ENCODE measurements at places on chromosomes 2 and 18.

GRCh38 chr2:216490061-216490460 lies 8.6 kb upstream of the RPL37A start:
- DNase-seq, result no peak

GRCh38 chr2:104758199-104758620 lies 95.7 kb upstream of the POU3F3 start:
- DNase-seq, result no peak

DNA sequence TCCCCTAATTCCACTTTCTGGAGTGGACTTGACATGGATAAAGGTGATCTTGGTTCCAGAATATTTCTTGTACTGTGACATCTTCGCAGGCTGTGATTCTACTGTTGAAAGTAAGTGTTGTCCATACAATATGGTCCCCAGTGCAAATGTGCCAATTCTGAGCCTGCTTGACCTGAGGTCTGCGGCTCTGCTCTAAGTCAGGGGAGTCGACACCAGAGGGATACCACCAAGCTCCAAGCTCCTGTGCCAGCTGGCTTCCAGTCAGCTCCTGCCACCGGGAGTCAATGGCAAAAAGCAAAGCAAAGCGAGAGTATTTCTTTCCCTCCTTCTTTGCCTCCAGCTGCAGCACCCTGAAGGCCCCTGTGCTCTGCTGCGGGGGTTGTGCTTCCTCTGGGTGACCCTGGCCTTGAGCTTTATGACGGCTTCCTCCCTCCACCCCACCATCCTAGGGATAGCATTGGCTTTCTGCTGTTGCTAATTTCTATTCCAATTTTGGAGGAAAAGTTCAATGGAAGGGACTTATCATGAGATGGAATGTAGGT lies 50.4 kb downstream of the SLC35F5 start:
- DNase-seq, result no peak

- no peak for DNase-seq
Measured at GRCh38 chr2:1803217-1804110, 59.1 kb upstream of the PXDN start.

DNA sequence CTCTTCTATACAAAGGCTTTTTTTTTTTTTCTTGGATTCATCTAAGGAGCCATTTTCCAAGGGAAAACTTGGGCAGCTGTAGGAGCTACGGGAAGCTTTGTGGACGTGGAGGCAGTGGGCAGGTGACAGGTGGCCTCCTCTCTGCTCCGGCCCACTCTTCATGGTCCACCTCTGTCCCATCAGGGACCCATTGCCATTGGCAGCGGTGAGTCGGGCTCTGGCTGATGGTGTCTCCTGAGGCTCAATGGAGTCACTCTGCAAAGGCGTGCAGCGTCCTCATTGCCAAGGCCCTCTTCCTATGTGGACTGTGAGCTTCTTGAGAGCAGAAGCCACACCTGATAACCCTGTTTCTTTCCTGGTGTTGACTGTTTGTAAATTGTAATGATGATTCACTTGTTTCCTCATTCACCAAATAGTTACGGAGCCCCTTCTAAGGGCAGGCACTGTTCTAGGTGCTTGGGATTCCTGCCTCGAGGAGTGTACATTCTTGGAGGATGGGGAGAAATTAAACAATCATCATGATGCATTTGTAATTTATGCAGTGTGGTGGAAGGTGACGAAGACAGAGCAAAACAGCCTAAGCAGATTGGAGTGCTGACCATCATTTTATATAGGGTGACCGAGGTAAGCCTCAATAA lies 240.3 kb upstream of the HS6ST1 start:
- no peak for DNase-seq

DNA sequence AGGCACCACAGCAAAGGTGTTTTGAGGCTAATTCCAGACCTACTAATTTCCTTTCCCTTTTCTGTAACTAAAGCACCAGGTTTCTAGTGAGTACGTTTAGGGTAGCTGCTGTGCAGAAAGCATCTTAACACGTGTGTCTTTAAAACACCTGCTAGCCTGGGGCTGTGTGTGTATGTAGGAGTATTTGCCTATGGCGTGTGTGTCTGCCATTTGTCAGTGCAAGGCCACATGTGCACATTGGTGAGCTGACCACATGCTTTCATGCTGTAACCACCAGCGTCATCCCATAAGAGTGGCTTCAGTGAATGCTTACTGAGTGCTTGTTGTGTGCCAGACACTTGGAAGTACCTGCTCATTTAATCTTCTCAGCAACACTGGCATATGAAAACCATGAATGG lies 241.6 kb downstream of the SEPTIN10 start:
- DNase-seq, result no peak

DNA sequence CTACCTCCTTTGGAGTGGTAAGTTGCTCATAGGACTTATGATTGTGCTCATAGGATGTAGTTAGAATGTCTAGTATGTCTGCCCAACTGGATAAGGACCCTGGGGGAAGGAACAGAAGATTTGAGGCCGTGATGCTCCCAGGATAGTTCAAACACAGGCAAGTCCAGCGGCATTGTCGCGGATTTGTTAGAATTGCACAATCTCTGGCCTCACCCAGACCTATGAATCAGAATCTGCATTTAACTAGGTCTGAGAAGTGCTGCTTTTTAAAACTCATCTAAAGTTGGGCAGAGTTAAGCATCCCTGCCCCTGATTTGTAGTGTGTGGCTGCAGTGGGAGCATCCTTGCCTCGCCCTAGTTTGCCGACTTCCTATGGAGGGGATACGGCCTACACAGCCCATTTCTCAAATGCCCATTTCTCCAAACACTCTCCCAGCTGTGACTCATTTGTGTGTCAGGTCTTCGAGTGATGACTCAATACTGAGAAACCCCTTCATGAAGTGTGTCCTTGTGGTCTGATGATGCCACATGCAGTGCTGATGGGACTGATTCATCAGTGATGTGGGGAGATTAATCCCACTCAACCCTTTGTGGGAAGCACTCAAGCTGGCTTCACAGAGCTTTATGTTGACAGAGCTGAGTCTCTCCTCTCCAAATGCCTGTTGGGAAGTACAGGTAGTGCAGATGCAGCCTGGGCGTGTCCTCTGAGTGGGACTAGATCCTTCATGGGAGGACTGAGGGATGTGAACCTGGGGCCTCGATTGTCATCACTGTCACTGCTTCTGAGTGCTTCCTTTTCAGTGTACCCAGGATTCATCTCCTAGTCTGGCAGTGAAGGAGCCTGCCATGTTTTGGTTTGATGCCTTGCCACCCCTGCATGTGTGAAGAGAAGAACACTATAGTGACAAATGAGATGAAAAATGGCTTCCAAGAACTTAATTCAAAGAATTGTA lies 18.7 kb downstream of the SMIM21 start:
- no peak for DNase-seq

DNA sequence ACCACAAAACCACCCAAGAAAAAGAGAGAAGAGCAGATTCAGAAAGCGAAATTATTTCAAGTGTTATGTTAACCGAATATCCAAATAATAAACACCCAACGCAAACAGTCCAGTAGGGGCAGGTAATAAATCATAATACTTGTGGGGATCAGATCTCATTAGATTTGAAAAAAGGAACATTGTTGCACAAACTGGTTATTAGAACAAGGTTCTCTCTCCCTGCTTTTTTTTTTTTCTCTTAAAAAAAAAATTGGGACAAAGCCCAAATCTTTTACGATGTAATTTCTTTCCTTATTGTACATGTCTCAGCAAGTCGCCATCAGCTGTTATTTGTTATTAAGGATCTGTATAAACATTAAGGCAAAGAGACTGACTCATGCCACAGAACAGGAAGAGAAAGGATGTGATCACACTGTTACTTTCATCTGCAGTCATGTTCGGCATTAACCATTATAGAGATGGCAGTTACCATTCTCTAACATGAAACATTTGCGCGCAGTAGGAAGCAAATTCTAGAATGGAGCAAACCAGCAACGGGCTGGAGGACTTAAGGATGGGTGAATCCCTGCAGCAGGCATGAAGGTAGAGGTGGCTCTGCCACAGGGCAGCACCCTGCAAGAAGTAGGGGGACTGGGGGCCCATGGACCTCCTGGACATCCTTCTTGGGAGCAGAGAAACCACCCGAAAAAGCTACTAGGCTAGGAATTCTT lies 42.0 kb downstream of the EPHA4 start:
- DNase-seq, result no peak

DNA sequence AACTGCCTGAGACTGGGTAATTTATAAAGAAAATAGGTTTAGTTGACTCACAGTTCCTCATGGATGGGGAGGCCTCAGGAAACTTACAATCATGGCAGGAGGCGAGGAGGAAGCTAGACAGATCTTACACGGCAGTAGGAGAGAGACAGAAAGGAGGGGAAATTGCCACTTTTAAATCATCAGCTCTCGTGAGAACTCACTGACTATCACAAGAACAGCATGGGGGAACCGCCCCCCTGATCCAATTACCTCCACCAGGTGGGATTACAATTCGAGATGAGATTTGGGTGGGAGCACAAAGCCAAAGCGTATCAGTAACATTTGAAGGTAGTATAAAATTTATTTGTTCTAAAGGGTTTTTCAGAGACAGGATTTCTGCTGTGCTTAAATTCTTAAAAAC lies 5.4 kb downstream of the GALM start:
- no peak for DNase-seq

- no peak for DNase-seq
Measured at GRCh38 chr2:118613737-118614136, 233.7 kb downstream of the EN1 start.

GRCh38 chr2:137881711-137882110 lies 82.6 kb upstream of the HNMT start:
- DNase-seq, result no peak

DNA sequence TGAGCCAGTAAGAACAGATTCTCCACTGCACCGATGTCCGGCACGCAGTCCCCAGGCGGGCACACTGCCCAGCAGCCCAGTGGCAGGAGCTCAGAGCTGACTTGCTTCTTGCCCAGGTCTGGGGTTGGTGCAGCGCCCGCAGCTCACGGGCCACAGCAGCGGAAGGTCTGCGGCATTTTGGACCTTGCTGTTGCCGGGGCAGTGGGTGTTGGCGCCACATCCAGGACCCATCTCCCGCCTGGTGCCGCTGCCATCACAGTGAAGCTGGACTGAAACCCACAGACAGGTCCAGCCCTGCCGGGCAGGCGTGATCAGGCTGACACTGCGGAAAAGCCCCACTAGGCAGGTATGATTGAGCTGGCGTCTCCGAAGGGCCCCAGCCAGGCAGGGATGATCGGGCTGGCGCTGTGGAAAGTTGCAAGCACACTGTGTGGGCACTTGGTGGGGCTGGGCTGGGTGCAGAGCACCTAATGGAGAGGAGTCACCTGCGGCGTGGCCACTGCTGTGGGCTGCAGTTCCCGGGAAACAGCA lies 75.5 kb downstream of the SLC66A2 start:
- no peak for DNase-seq

DNA sequence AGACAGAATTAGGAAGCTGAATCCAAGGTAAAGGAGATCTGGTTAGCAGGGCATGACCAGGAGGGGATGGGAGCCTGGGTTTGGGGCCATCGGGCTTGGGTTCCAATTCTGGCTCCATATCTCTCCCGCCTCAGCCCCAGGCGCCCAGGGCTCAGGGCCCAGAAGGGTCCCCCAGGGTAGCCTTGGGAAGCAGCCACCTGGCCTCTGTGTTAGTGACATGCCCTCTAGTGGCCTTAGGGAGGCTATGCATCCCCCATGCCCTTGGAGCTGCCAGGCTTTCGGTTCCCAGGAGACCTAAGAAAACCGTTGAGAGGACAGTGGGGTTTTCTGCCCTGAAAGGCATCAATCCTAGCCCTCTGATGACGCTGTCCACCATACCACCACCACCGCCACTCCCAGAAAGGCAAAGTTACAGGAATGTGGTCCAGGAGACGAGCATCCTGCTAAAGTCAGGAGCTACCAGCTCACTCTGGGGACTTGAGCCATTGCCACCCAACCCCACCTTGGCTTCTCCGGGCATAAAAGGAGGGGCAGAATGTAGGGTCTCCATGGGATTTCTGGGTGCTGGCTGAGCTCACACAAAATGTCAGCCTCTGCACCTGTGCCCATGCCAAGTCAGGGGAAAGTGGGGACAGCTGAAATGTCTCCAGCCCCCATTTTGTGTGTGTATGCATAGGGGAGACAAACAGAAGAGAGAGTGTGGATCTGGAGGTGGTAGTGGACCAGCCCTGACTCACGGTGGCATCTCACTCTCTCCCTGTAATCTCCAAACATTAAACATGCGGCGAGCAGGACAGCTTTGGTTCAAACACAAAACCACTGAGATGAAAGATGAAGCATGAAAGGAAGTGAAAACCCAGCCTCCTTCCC lies 56.5 kb downstream of the EMX1 start:
- peak; percentile 33 for DNase-seq

DNA sequence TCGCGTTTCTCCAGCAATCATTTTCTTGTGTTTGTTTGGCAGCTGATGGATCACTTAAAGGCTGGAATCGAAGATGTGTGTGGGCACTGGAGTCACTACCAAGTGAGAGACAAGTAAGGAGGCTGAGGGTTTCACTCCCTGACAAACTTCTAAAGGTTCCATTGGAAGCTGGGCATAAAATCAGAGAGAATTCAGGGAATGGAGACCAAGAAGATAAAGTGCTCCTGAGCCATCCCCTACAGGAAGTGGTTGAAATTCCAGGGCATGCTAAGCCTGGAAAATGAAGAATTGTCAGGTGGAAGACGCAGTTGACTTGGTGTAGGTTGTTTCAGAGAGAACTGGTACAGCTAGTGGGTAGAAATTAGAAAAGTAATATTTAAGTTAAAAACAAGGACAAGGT lies 39.1 kb downstream of the SLC9A4 start:
- DNase-seq, result no peak

GRCh38 chr18:46711444-46711863 lies 45.4 kb downstream of the ST8SIA5 start:
- DNase-seq, result no peak

GRCh38 chr2:15334644-15335326 lies 226.3 kb downstream of the NBAS start:
- no peak for DNase-seq

DNA sequence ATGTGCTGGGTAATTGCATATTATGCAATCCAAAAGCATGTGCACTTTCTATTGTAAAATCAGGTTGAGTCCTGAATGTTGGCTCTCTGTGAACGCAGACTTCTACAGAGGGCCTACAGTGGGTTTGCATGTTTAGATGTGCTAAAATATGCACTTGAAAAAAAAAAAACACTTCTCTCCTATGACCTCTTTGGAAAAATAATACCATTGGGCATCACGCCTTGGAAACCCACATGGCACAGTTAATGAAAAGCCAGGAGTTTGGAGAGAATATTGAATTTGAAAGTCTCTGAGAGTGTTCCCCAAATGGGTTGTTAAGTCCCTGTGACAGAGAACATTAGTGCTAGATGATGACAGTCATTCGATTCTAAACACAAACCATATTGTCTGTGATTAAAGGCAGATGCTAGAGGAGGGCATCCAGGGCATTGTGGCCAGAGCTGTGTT lies 710.4 kb upstream of the PIK3C3 start:
- DNase-seq, result no peak

- no peak for DNase-seq
Measured at GRCh38 chr2:238031751-238032150, 29.1 kb upstream of the SCLY start.

- no peak for DNase-seq
Measured at GRCh38 chr2:238077292-238077691, 16.5 kb downstream of the SCLY start.

- DNase-seq, result no peak
Measured at GRCh38 chr18:7666195-7666776, 99.2 kb downstream of the PTPRM start.
